ENCODE measurements at places on chromosomes 12 and 14.

- DNase-seq = no peak
Measured at GRCh38 chr12:71385155-71385554, 54.4 kb upstream of the LGR5 start.

- DNase-seq = no peak
Measured at GRCh38 chr12:88393017-88393767, 187.1 kb downstream of the KITLG start.

DNA sequence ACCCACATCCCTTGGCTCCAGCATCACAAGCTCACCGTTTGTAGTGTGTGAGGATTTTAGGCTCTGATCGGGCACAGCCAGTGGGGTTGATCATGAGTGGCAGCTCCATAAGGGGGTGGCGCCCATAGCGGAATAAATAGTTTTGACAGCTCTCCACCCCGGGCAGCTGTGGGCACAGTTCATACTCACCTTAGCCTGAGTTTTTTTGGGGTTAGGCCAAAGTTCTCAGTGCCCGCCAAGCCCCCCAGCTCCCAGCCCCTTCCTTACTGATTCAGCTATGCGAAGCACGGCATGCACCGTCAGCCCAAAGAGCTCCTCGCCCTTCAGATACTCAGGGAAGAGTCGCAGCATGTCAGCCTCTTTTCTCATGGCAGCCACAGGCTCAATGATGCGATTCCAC lies 6.0 kb upstream of the PRKAG1 start:
- DNase-seq = no peak

GRCh38 chr14:64870160-64870559 lies 9.5 kb downstream of the SPTB start:
- no peak for DNase-seq

GRCh38 chr12:130460611-130461446 lies 123.1 kb downstream of the PIWIL1 start:
- no peak for DNase-seq

DNA sequence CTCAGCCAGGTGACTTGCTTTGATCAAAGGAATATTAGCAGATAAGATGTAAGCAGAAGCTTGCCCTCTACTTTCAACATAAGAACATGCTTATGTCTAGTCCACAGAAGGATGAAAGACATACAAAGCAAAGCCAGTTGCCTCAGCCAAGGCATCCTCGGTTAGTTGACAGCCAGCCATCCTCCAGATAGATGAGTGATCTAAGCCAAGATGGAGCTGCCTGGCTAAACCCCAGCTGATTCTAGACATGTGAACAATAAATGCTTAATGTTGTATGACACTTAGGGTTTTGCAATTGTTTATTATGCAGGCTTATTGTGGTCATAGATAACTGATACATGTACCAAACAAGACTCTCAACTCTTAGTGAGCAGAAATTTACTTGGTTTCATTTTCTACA lies 157.6 kb upstream of the TMTC2 start:
- no peak for DNase-seq

GRCh38 chr12:95336387-95337067 lies 118.9 kb downstream of the VEZT start:
- no peak for DNase-seq

- DNase-seq = no peak
Measured at GRCh38 chr12:82835217-82835616, 148.5 kb downstream of the TMTC2 start.

DNA sequence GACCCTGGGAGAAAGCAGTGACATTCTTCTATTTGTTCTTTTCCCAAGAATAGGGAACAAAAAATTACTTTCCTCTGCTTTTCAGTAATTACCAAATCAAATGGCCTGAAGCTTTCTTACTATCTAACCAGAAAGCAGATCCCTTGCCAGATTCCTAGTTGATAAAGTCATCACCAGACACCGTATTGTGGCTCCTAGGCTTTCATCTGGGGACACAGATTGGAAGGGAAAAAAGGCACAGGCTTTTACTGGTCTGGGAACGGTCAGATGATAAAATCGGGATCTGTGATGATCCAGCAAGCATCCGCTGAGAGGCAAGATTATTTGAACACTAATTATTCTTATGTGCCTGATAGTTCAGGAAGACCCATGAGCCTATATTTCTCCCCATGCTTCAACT lies 79.1 kb upstream of the BCL2L14 start:
- DNase-seq = no peak
